ENCODE measurements at places on chromosomes 5 and 9.

DNA sequence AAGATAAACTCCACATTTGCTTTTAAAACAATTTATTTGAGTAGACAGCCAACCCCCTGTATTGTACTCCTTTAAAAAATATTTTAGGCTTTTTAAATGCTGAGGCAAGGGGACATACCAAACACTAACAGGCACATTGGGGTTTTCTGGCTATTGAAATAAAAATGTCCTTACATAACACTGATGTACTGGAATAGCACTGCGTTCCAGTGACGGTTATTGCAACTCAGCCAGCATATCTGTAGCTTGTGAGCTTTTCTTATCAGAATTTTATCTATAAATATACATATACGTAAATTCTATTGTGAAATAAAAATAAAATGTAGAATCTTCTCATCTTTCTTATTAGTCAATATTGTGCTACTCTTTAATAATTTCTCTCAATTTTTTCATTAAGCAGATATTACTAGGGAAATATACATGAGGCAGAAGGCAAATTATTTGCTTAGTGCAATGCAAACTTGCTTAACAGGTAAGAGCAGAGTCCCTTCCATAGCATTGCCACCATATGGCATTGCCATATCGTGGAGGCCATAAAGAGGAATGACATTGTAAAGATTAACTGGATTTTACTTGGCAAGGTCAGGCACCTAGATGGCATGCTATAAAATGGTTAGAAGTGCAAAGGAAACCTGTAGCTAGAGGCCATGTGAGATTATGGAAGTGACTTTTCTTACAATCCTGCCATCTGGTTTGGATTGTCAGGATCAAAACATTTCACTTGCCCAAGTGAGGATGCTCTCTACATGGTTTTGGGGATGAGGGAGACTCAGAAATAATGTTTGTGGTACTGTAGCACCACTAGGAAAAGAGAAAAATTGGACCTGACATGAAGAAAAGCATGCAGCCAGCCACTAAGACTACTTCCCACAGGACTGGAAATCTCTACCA is 94.8 kb upstream of the CDKN2B start:
- peak; percentile 86 for DNase-seq

GRCh38 chr9:16485575-16486321 is 384.7 kb downstream of the BNC2 start:
- no peak for DNase-seq

GRCh38 chr5:79200573-79201183 is 35.3 kb upstream of the JMY start:
- peak; percentile 40 for DNase-seq

- DNase-seq = no peak
These were observed 314.3 kb downstream of the PDE4D start for GRCh38 chr5:59579101-59579823.

- peak; percentile 83 for DNase-seq
These were observed 235.7 kb downstream of the CDK5RAP2 start for GRCh38 chr9:120344230-120344629.

GRCh38 chr5:82499725-82500244 is 221.6 kb upstream of the RPS23 start:
- no peak for DNase-seq

DNA sequence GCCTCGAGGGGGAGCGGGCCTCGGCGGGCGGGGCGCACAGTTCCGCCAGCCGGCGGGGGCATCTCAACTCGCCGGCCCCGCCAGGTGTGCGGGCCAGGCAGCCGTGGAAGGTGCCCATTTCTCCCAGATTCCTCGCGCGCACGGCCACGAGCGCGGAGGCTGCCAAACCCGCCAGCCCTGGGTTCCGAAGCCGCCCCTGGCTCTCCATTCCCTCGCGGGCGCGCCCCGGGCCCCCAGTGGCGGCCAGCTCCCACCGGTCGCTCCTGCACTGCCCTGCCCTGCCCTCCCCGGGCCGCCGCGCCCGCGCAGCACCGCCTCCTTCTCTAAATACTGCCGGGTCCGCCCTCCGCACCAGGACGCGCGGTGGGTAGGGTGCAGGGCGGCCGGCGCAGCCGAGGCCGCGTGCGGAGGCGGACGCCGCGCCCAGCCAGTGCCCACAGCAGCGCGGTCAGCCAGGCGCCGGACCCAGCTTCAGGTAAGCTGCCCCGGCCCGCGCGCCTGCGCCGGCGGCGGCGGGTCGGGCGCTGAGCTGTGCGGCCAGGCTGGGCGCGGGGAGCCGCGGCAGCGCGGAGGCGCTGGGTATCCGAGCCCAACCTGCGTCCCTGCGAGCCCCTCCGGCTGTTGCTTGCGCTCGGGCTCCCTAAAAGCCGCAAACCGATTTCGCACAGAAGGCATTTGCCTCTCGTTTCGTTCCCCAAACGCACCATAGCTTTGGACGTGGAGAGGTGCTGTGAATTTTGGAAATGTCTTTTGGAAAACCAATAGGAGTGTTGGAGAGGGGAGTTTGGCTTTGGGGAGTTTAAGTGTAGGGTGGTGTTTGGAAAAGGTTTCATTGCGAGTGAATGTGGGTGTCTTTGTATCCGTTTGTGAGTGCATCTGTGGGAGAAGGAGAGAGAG is at the start of gene TMEM171:
Gene TMEM171, plus strand, starts transcription at position 354 of the 897 bp plus-strand sequence. CDS start 2,799 bp downstream, outside the sequence.
- peak; percentile 48 for DNase-seq

GRCh38 chr9:976943-977837 is 735 bp downstream of the DMRT3 start:
- no peak for DNase-seq

- no peak for DNase-seq
These were observed 100.6 kb downstream of the ARHGAP26 start for GRCh38 chr5:142870532-142871362.
